CD4-positive, alpha-beta T cell treated with Interleukin-4 for 4 hours (primary cell): ENCODE measurements at places on chromosomes 16 and 17.

DNA sequence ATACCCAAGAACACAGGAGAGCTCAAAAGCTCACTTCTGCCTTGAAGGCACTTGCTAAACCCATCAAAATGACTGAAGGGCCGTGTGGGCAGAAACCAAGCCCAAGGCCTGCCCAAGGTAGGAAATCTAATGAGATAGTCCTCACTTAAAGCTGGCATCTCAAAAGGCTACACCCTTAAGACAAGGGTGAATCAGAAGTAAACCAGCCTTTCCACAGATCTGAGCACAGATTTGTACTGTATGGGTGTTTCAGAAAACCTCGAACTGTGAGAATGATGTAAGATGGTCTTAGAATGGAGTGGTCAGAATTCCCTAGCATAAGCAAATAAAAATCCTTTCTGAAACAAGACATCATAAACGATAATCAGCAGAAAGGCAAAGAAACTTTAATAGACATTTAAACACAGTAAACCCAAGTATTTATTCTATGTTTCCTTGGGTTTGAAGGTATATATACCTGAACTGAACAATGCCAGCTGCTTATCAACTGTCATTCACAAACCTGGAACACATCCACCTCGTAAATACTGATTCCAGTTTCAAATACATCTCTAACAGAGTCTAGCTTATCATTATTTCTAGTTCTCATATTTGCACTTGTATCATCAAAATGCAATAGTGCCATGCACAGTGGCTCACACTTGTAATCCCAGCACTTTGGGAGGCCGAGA, 37.8 kb downstream of the GLG1 start:
- no peak for DNase-seq

GRCh38 chr17:61212655-61213054, 187.0 kb upstream of the TBX2 start:
- DNase-seq: no peak

DNA sequence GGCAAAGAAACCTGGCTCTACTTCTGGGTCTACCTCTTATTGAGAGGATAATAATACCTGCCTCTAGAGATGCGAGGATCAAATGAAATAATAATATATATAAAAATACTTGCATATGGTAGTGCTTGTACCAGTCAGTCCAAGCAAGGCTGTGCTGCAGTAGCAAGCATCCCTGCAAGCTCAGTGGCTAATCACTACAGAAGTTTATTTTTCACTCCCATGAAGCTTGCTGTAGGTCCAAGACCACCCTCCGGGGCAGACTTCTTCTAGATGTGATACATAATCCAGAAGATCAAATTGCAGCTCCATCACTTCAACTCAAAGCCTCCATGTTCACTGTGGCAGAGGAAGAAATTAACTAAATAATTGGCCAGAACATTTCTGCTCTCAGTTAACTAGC, 48.9 kb upstream of the NKD1 start:
- no peak for DNase-seq

DNA sequence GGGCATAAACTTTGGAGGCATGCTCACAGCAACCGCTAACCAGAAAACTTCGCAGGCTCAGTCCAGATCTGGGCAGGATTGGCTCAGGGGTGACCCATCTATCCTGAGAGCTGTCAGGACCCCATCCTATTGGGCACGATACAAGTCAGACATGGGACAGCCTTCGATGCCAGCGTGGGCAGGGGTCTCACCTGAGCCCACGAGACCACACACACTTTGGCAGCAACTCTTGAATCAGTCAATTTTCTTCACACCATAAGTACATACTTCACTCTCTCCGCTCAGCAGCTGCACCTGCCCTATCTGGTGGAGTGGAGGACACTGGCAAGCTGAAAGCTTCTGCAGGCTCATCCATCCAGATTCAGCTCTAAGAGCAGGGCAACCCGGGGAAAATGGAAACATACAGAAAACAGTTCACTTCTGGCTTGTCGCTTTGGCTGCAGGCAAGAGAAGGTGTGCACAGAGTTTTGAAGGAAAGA, 48.3 kb downstream of the ZFHX3 start:
- no peak for DNase-seq

GRCh38 chr16:30805370-30806169, 18.6 kb upstream of the ZNF629 start:
- DNase-seq: peak; percentile 27

- DNase-seq: no peak
Observed at GRCh38 chr17:31251970-31252328, 45.1 kb downstream of the OMG start.

GRCh38 chr17:17900615-17901520, 64.1 kb upstream of the SREBF1 start:
- DNase-seq: no peak

DNA sequence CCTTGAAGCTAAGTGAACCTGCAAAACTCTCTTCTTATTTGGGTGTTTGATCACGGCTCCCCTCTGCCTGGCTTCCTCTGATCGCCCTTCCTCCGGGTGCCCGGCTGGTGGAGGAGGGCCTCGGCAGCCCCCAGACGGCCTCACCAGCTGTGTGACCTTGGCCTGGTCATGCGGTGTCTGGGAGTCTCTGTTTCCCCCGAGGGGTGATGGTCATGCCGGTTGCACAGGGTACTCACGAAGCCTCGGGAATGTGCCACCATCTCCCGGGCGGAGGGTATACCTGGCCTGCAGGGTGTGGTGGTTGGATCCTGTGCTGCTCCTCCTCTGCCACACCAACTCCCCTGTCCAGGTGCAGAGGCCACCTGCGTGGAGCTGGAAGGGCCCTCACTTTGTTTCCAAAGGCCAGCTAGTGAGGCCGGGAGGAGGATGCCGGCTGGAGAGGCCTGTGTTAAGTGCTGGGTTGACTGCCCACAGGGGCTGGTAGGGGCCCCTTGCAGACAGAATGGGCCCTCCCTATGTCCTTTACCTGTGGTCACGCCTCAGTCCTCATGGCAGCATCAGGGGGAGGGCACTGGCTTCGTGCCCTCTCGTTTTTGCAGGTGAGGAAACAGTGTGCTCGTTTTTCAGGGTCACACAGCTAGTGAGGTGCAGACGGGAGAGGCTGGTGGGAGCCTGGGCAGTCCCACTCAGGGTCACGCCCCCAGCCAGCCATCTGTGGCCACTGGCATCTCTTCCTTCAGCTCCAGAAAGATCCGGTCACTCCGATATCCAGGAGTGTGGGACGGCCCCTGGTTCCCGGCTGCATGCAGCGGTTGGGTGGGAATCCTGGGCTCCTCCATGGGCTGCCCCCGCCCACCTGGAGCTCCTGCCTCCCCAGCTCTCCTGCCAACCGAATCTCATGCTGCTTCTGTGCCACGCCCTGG, 148.5 kb upstream of the GSE1 start:
- no peak for DNase-seq

GRCh38 chr16:55056585-55057401, 126.1 kb downstream of the IRX5 start:
- DNase-seq: no peak

DNA sequence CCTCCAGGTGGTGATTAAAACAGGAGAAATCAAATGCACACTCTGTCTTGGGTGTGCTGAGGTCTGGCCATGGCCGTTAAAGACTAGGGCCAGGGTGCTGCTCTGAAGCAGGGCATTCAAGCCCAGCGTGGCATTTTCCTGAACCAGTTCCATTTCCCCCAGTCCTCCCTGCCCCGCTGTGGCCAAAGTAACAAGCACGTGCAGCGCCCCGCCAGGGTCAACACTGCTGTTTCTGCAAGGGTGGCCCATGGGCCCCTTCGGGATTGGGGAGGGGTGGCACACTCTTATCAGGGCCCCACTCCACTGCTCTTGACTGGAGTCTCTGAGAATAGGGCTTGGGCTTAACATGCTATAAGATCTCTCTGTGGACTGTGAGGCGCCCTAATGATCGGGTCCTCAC, 72.9 kb downstream of the IL21R start:
- DNase-seq: no peak

DNA sequence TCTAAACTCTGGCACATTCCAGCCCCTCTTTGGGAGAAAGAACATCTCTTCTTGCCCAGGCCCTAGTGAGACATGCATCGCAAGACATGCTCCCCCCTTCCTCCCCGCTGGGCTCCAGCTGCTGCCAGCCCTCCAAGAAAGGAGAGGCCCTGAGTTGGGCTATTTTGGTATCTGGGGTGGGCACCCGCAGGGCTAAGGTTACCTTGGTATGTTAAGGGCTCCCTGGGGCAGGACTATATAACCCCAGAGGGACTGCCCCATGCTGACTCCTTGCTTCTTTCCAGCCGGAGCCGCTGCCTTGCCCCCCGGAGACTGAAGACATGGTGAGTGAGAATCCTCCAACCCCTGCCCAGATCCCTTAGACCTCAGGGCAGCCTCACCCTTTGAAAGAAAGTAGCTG, at the start of gene MYL11:
MYL11 (plus strand) TSS at position 265 of the 400 bp plus-strand sequence; CDS start at position 321, 56 bp downstream.
- DNase-seq: no peak

GRCh38 chr16:82071421-82071820, 36.4 kb downstream of the HSD17B2 start:
- no peak for DNase-seq

DNA sequence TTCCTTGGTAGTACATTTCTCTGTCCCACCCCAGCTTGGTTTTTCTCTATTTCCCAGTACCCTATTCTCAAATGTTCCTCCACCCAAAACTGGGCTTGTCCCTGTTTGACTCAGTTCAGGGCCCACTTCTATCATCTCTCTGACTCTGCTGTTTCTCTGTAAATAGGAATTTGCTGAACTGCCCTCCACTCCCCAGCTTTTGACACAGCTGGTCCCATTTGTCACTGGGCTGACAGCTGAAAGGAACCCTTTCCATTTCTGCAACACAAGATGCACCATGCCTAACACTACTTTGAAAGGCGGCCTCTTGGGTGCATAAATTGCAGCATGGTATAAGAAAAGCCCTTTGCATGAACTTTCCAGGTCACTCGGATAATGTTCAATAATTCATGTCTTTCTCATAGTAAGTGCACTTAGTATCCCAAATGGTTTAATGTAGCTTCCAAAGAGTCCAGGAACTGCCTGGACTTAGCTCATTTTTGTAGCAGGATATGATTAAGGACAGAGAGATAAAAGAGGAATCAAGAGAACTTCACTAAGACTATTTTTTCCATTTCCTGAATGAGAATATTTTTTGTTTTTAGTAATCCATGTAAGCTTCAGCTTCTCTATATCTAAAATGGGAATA, 256.7 kb downstream of the CDH11 start:
- DNase-seq: no peak

- no peak for DNase-seq
Observed at GRCh38 chr16:15046692-15047376, 9.0 kb downstream of the NTAN1 start.

GRCh38 chr17:55432358-55433028, 10.9 kb upstream of the MMD start:
- no peak for DNase-seq

- no peak for DNase-seq
Observed at GRCh38 chr17:45976391-45976754, 22.7 kb upstream of the STH start.

DNA sequence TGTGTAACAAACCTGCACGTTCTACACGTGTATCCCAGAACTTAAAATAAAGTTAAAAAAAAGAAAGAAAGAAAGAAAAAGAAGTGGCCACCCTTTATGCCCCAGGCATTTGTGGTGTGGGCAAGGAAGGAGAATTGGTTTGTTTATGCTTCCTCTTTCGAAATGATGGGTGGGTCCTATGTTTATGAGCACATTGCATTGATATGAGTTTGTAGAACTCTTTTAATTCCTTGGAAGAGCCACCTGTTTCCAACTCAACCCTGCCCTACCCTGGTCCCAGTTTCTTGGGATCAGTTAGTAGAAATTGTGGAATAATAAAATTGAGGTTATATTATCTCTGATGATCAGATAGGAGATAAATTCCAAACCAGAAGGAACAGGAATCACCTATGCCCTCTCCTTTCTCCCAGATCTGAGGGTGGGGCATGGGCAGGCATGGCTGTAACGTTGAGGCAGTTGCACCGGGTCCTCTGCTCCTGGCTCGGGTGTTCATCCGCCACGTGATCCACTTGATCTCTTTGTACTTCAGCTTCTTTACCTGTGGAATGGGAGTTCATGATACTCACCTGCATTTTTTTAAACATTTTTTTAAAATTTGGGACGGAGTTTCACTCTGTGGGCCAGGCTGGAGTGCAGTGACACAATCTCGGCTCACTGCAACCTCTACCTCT, 15.9 kb downstream of the CHAD start:
- no peak for DNase-seq

DNA sequence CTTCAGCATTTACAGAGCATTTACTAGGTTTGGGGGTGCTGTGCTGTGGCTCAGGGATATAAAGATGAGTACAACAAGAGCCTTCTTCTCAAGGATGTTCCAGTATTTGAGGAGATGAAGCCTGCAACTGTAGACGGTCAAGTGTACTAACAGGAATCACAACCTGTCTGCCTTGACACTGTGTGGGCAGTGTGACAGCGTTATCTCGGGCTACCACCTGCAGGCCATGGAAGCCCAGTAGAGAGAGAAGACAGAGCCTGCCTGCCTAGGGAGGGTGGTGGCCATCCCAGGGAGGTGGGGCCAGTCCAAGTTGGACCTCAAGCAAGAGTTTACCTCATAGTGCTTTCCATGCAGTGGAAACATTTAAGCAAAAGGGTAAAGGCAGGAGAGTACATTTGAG, 215.1 kb upstream of the ASIC2 start:
- no peak for DNase-seq
